ENCODE measurements at places on chromosomes 2 and 18.
A peak's percentile ranks its signal among the peaks of the same experiment; 100 is the strongest.

- DNase-seq: peak; percentile 31
Observed at GRCh38 chr18:45164551-45164950, 450.7 kb upstream of the SLC14A2 start.

- DNase-seq: no peak
Observed at GRCh38 chr18:51250006-51250405, 52.5 kb upstream of the MEX3C start.

DNA sequence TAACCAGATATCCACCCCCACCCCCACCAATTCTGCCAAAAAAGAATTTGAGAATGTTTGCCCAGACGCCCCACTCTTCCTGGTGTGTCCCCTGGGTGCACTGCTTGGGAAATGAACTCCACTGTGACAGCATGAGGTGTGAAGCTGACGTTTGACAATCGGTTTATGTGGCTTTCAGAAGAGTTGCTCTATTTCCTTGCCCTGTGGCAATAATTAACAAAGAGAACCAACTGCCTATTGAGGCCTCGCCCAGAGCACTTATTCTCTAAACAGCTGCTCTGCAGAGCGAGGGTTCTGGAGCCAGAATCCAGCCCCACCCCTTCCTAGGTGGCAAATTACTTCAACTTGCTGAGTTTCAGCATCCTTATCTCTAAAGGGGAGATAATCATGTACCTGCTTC is 115.8 kb upstream of the SIX3 start:
- no peak for DNase-seq

DNA sequence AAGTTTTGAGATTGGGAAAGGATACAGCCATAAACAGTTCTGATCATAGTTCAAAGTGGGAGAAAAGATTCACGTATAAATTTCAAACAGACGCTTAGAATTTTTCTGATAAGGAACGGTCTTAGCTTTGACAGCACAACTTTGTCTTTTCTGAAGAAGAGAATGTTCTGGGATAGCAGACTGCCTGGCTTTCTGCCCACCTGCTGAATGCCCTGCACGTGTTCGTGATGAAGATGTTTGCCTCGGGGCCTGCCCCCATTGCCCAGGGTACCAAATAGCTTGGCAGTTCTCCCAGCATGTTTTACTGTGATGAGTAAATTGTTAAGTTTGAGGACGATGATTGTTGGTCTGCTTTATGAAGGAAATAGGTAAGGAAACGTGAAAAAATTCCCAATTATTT is 4.6 kb downstream of the MRPL33 start:
- DNase-seq: peak; percentile 48

DNA sequence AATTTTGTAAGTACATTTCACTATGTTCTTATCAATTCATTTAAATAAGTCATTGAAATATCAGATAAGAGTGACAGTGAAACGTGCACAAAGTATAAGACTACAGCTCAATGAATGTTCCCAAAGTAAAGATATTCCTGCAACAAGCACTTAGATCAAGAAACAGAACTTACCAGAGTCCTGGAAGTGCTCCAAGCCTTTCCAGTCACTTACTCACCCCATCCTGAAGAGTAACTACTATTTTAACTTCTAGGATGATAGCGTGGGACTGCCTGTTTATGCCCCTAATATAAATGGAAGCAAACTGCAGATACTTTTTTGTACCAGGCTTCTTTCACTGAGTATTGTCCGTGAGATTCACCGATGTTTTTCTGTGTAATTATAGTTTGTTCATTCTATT is 768.9 kb downstream of the SLC4A3 start:
- peak; percentile 31 for DNase-seq

DNA sequence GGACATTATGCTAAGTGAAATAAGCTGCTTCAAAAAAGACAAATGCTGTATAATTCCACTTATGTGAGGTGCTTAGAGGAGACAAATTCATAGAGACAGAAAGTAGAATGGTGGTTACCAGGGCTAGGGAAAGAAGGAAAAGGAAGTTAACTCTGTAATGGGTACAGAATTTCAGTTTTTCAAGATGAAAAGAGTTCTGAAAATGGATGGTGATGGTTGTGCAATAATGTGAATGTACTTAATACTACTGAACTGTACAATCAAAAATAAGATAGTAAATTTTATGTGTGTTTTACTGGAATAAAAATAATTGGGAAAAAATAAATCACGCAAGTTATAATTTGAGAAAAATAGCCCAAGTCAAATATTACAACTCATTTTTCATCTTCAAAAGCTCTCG is 27.5 kb downstream of the ARHGAP25 start:
- no peak for DNase-seq

DNA sequence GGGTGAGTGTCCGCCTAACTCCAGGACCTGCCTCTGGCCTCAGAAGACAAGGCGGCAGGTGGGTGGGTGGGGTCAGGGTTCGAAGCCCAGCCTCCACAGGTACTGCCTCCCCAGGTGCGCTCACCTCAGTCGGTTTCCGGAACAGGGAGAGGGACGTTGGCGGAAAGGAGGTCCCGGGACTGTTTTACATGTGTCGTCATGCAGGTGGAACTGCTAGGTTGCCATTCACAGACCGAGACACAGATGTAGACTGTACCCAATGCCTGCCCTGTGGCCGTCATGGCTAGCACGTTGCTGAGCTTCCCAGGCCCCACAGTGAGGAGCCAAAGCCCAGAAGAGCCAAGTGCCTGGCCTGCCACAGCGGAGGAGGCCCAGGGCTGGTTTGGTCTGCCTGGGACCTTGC is 284.0 kb upstream of the HS6ST1 start:
- no peak for DNase-seq

- no peak for DNase-seq
Observed at GRCh38 chr2:29106256-29106655, 9.0 kb upstream of the CLIP4 start.

GRCh38 chr2:118386641-118387302 is 298.5 kb downstream of the INSIG2 start:
- DNase-seq: peak; percentile 85

DNA sequence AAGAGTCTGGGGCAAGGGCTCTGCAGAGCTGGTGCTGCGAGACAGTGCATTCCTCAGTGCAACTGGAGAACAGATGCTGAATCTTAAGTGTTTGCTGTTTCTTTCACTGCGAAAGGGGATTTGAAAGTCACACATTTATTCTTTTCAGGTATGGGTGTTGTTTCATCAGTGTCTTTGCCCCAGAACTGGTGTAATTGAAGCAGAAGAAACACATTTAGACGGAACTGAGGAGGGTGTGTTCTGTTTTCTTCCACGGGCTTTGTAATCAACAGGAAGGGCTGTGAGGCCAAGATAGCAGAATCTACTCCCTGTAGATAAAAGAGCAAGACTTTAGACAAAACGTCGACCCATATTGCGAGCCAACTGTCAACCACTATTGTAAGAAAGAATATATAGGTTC is 151.9 kb downstream of the EPHA4 start:
- DNase-seq: no peak

DNA sequence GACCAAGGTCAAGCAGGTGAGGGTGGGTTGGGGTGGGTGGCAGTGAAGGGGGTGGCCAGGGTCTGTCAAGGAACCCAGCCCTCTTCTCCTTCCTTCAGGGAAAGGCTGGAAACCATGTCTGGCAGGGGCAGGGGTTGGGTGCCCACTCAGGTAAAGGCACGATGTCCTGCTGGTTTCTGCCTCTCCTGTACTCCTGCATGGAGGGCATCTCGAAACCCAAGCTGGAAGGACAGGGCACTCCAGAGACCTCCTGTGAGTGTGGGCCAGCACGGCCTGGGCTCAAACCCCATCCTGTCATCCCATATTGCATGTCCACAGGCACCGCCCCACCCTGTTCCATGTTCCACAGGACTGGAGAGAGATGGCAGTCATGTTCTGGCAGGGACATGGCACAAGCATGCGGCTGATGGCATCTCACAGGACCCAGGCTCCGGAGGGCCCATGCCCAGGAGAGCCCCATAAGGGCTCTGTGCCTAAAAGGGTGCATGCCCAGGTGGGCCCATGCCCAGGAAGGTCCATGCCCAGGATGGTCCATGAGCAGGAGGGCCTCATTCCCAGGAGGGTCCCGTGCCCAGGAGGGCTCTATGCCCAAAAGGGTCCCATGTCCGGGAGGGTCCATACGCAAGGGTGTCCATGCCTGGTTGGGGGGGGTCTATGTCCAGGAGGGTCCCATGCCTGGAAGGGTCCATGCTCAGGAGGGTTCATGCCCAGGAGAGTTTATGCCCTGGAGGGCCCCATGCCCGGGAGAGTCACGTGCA is 6.4 kb downstream of the GPR35 start:
- no peak for DNase-seq

GRCh38 chr2:101516349-101516748 is 41.4 kb upstream of the RFX8 start:
- no peak for DNase-seq

- DNase-seq: no peak
Observed at GRCh38 chr2:95345081-95345562, 48.0 kb downstream of the KCNIP3 start.

DNA sequence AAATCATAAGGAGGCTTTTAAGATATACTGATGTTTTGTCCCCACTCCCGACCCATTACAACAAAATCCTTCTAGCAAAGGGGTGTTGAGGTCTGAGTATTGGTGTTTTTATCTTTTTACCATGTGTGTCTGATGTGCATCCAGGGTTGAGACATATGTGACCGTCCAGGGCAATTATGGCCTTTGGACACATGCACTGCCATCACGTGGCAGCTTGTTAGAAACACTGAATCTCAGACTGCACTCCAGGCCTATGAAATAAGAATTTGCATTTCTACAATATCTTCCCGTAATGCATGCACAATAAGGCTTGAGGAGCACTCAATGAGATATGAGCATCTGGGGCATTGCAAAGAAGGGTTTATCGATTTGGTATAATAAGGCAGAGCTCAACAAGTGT is 235.1 kb upstream of the ZNF804A start:
- no peak for DNase-seq

GRCh38 chr2:12637754-12638153 is 79.0 kb upstream of the TRIB2 start:
- DNase-seq: no peak

- DNase-seq: no peak
Observed at GRCh38 chr2:241898463-241899270, 29.1 kb downstream of the RTP5 start.

DNA sequence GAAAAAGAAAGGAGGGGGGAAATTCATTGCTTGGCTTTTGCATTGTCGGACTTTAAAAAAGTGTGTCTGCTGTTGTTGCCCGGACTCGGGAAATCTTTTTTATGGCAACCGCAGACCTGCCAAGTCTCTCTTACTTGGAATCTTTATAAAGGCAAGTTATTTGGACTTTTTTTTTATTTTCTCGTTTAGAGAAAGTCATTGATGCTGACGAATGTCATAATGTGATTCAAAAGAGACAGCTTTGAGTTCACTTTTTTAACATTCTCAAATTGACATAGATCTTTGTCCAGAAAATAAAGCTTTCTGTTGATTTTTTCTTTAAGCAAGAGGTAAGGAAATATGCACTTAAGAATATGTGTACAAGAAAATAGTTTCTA is 651 bp upstream of the ZNF521 start:
- no peak for DNase-seq

DNA sequence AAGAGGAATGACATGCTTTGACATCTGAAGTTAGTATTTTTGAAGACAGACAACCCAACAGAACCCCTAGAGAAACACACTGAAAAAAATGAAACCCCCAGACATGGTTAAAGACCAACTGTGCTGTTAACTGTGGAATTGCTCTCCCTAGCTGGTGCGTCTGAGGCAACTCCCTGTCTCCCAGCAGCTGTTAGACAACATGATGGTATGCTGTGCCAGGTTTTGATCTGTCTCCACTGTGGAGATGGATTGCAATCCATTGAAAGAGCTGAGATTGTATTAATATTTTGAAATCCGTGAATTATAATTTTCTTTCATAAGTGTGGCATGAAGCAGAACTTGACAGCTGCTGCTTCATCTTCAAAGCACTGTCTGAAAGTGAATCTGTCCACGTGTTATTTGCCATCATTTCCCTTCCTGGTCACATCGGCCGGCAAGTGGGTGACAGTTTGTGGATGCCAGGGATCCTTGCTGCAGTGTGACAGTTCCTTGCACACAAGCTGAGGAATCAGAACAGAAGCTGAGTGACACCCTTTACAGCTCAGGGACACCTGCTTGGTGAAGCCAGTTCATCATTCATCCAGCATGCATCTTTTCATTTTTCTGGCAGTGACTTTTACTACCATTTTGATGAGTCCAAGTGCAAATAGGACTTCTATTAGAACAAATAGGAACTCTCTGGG is 58.2 kb upstream of the ACSL3 start:
- no peak for DNase-seq

- DNase-seq: peak; percentile 100
Observed at GRCh38 chr2:157173740-157174184, 83.7 kb upstream of the GALNT5 start.

GRCh38 chr2:67600222-67600871 is 203.2 kb downstream of the ETAA1 start:
- peak; percentile 12 for DNase-seq

- DNase-seq: no peak
Observed at GRCh38 chr2:69118609-69119008, 105.6 kb downstream of the ANTXR1 start.

GRCh38 chr2:233679196-233679595 is 2.5 kb upstream of the UGT1A7 start:
- peak; percentile 12 for DNase-seq

DNA sequence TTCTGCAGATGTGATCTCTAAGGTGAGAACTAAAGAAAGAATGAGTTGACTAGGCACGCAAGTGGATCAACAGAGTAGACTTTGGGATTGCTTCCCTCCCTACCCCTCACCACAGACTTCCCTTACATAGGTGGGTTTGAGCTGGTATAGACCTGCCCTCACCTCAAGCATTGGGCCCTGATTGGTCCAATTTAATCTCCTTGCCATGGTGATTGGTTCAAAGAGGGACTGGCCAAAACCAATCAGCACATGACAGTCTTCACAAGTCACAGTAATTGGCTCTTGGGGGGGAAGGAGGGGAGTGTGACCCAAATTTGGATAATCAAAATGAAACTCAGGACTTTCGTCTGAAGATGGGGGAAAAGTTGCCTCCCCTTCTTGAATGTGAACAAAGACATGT is 36.6 kb upstream of the LNPK start:
- DNase-seq: no peak

DNA sequence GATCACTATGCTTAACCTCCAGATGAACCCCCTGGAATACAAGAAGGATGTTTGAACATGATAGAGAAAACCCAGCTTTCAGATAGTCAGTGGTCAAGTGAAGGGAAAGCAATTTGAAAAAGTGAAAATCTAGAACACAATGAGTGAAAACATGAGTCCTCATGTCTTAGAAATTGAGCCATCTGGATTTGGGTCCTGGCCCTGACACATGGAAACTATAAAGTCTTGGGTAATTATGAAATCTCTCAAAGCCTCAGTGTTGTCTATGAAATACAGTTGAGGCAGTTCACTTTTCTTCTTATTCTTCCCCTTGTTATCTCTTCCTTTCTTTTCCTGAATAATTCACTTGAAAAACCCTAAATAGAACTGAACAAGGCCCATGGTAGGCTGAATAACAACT is 120.6 kb downstream of the EN1 start:
- no peak for DNase-seq

DNA sequence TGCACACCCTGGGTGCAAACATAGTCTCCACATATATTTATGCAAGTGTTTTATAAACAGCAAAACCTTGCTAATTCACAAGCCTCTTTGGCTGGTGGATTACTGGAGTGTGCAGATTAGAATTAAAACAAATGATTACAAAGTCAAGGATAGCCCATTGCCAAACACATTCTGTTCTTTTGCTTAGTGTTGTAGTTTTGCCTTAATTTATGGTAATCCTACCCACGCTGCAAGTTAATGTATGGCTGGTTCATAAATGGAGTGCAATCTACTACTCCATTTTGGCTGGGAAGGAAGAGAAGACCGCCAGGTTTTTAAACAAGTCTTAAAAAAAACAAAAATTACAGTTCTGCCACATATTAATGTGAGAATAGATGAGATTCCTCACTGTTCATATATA is 883.1 kb upstream of the KLHL29 start:
- no peak for DNase-seq
